A549 (cell line): ENCODE measurements at places on chromosomes 3 and 15. TPM values are rescaled to one million over a fixed set of nuclear protein-coding genes. Genes with fewer than 3 reads are reported as not detected.

Gene SYNPR
- not detected in 3 replicates for polyA plus RNA-seq

Gene SHF
- 0.85 to 1.1 TPM (median 1.1 TPM) in 3 replicates for polyA plus RNA-seq

Gene DUT
- 105 to 114 TPM (median 110 TPM) in 3 replicates for polyA plus RNA-seq

Gene ZWILCH
- 49.4 to 53.5 TPM (median 50.9 TPM) in 3 replicates for polyA plus RNA-seq

Gene IL17RE
- polyA plus RNA-seq, result 0.44 to 0.67 TPM (median 0.47 TPM) in 3 replicates

Gene CCNB2
- 91.1 to 96.4 TPM (median 94.5 TPM) in 3 replicates for polyA plus RNA-seq

- DNase-seq, result no peak
Measured at GRCh38 chr3:51798411-51798963, 19.4 kb upstream of the IQCF6 start.

DNA sequence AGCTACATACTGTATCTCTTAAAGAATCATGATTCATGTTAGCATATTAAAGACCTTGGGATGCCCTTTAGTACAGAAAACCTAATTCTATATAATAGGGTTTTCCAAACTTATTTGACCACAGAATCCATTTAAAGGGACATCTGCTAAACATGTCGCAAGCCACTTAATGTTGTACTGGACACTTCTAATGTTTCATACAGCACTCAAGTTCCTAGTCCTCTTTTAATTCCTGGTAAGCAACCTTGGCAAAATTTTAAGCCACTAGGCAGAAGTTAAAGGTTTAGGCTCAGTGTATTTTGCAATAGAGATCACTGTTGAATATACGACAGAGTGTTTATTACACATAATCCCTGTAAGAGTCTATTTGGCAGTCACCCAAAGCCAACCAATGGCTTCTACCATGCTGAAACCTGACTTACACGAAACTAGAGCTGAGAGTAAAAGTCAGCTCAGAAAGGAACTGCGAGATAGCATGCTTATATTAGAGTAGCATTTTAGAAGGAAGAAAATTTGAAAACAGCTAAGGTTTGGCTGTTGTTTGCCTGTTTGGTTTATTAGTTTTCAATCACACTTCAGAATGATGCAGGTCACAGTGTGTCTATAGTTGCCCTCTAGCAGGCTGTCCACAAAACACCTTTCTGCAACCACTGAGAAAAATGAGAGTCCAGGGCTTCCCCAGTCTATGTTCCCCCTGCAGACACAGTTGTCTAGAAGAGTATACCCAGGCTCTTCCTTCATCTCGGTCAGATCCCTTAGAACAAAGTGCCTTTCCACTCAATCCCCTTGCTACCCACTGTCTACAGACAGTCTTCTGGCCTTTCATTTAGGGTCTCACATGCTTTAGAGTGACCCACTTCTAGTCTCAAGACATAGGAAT is 104.4 kb downstream of the FMN1 start:
- no peak for DNase-seq

GRCh38 chr3:42926310-42926709 is 20.4 kb downstream of the ZNF662 start:
- DNase-seq, result no peak

GRCh38 chr3:188607805-188608315 is 453.9 kb downstream of the LPP start:
- DNase-seq, result no peak

DNA sequence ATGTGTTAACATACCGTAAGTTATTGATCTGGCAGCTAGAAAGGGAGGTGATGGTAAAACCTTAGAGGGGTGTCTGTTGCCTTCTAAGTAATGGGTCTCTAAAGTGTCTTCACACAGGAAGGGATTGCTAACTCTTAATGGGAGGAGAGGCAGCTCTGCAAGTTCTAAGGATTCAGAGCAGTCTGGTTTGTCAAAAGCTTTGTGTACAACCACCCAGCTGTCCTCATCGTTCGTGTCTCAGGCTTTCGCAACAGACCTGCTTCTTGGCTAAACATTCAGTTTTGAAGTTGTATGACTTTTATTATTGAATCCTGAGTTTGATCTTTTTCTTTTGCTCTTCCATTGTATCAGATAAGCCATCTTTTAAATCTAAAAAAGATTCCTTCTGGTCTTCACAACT is 404.9 kb downstream of the SQOR start:
- no peak for DNase-seq

DNA sequence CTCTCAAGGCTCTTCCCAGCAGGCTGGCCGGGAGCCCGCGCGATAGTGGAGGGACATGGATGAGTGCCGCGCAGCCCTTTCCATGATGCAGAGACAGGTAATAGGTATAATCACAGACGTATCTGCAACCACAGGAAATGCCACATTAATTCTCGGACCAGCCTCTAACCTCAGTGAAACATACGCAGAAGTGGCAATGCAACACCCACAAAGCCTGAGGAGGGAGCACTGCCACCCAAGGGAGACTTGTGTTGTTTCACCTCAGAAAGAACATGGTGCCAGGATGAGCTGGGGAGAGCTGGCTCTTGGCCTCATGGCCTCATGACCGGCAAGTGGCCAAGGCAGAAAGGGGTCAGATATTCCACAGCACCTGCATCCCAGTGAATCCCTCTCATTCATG is 39.0 kb downstream of the PGPEP1L start:
- DNase-seq, result peak; percentile 34

GRCh38 chr15:45684533-45684932 is 49.7 kb downstream of the SQOR start:
- no peak for DNase-seq
